ENCODE measurements at places on chromosomes 1 and 21.

DNA sequence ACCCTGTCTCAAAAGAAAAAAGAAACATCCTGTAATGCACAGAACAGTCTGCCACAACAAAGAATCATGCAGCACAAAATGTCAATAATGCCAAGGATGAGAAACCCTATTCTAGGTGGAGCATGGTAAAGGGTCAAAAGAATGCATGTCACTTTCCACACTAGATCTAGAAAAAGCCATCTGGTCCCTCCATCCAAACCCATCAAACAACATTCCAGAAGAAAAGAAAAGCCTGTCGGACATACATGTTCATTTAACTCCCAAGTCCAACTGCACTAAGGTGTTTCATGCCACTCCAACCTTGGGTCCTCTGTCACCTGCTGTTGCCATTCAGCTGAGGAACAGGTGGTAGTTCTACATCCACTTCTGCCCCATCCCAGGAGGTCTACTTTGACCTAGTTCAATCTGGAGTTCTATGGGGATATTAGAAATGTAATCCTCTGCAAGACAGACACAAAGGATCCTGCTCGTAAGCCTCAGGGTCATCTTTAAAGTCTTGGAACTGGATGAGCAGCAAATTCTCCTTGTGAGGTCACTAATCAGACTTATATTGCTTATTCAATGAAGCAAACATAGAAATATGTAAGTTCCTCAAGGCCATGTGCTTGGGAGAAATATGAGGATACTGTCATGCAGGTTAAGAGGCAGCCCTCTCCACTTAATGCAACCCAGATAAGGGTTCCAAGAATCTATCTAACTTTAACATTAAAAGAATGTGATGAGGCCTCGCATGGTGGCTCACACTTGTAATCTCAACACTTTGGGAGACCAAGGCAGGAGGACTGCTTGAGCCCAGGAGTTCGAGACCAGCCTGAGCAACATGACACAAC lies 3.7 kb downstream of the DEDD start:
- H3K27me3 ChIP-seq: peaks cover 7% of the 10 kb centered on the region
- DNase-seq: no peak
- peaks cover 44% of the 10 kb centered on the region for H3K36me3 ChIP-seq
- peaks cover 57% of the 10 kb centered on the region for H3K4me1 ChIP-seq
- peak overlapping the region; percentile 96 for H3K4me3 ChIP-seq

GRCh38 chr1:246068217-246068512 lies 438.9 kb downstream of the SMYD3 start:
- peaks cover 3% of the 10 kb centered on the region for H3K36me3 ChIP-seq
- peaks cover 8% of the 10 kb centered on the region for H3K27me3 ChIP-seq
- H3K4me1 ChIP-seq: peaks cover 49% of the 10 kb centered on the region
- no peak for DNase-seq
- H3K4me3 ChIP-seq: no peak overlapping the region
- no peak overlapping the region for H3K27ac ChIP-seq

- peaks cover 13% of the 10 kb centered on the region for H3K36me3 ChIP-seq
- DNase-seq: peak; percentile 62
- peaks cover 2% of the 10 kb centered on the region for H3K27me3 ChIP-seq
- peaks cover 2% of the 10 kb centered on the region for H3K4me1 ChIP-seq
Measured at GRCh38 chr1:109499661-109500536, 6.0 kb downstream of the CYB561D1 start.

DNA sequence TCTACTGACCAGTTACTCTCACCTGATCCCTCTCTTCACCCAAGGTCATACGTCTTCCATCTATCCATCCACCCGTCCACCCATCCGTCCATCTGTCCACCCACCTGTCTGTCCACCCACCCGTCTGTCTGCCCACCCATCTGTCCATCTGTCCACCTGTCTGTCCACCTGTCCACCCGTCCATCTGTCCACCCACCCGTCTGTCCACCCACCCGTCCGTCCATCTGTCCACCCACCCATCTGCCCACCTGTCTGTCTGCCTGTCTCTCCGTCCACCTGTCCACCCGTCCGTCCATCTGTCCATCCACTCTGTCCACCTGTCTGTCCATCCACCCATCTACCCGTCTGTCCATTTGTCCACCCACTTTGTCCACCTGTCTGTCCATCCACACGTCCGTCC lies 11.8 kb upstream of the KIF26B start:
- no peaks in the 10 kb centered on the region for H3K36me3 ChIP-seq
- DNase-seq: no peak
- no peak overlapping the region for H3K27ac ChIP-seq
- no peaks in the 10 kb centered on the region for H3K4me1 ChIP-seq
- H3K27me3 ChIP-seq: peaks cover 2% of the 10 kb centered on the region

DNA sequence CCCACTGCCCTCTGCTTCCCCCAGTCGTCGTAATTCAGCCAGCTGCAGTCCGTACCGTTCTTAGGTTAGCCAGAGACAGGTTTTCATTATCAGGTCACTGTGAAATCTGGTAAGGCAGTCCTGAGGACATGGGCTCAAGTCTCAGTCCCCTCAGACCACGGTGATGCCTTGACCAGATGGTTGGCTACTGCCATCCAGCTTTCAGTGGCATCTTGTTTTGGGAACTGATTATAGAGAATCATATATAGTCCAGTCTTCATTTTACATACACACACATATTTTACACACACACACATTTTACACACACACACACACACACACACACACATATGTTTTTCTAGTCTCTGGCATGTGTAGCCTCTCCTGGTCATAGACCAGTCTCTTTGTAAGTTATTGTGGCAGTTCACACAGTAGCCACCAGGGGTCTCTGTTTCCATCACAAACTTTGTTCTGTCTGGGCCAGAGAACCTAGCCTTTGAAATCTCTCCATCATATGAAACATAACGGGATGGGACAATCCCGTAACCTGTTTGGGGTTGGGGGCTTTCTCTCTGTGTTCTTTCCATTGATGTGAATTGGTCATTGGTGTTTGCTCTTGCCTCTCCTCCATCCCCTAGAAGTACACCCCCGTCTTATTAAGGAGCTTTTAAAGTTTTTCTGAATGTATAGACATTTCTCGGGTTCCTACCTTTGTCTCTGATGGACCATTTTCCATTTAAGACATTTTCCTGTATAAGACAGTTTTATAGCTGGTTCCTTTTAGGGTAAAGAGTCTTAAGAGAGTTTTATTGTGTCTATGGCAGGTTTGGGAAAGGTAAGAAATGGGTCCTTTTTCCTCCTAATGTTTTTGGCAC lies 8.4 kb upstream of the IKBKE start:
- peaks cover 38% of the 10 kb centered on the region for H3K4me1 ChIP-seq
- peak overlapping the region; percentile 70 for H3K4me3 ChIP-seq
- peaks cover 66% of the 10 kb centered on the region for H3K36me3 ChIP-seq
- peaks cover 3% of the 10 kb centered on the region for H3K27me3 ChIP-seq

- H3K36me3 ChIP-seq: no peaks in the 10 kb centered on the region
- no peak for DNase-seq
- peaks cover 2% of the 10 kb centered on the region for H3K27me3 ChIP-seq
Measured at GRCh38 chr1:192952646-192953045, 106.5 kb downstream of the UCHL5 start.

DNA sequence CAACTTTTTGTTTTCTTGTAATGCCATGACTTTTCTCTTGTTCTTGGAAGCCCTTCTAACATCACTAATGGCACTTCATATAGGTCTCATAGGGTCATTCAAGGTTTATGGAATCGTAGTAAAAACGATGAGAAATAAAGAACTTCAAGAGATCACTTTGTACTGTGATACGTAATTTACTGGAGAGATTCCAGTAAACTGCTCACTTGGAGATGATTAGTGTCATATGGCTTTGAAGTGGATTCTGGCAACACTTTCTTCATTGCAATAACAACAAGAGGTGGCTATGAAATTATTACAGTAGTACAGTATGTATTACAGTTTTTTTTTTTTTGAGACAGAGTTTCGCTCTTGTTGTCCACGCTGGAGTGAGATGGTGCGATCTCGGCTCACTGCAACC lies 103.4 kb downstream of the RUSC1 start:
- H3K36me3 ChIP-seq: peaks cover 4% of the 10 kb centered on the region
- no peak for DNase-seq
- H3K27ac ChIP-seq: no peak overlapping the region
- H3K27me3 ChIP-seq: no peaks in the 10 kb centered on the region
- H3K4me1 ChIP-seq: no peaks in the 10 kb centered on the region

GRCh38 chr21:22758478-22758877 lies 1760.3 kb downstream of the NCAM2 start:
- H3K4me1 ChIP-seq: no peaks in the 10 kb centered on the region
- no peak overlapping the region for H3K27ac ChIP-seq
- DNase-seq: no peak

DNA sequence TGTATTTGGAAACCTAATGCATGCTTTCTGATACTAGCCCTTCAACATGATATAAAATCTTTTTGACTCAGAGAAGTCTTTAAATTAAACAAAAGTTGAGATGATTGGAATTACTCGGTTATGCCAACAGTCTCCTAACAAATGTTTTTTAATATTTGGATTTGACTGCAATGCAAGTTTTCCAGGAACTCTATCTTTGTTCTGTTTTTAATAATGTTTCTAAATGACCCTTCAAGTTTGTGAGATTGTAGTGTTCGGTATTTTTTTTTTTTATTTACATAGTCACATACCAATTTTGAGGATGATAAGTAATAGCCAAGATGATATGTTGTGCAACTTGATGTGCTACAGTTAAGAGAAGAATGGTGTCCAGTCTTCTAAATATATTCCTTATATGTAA lies 258.0 kb downstream of the FMN2 start:
- no peak overlapping the region for H3K27ac ChIP-seq
- H3K4me3 ChIP-seq: no peak overlapping the region
- H3K27me3 ChIP-seq: no peaks in the 10 kb centered on the region
- H3K4me1 ChIP-seq: peaks cover 9% of the 10 kb centered on the region

DNA sequence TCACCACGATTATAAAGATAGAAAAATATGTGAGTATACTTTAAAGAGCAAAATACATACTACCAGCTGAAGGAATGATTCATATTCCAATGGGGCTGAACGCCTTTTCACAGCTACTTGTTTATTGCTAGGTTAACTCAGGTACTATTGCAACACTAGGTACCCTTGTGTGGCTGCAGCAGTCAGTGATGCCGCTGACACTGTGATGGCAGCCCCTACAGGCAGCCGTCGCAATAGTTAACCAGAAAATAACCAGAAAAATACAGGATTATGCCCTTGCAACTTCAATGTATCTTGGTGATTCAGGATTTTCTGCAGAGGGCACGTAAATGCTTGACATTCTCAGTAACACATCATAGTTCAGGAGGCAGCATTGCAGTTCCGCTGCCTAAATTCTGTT lies 1.6 kb upstream of the MARK1 start:
- peak overlapping the region; percentile 100 for H3K4me3 ChIP-seq
- peaks cover 14% of the 10 kb centered on the region for H3K27me3 ChIP-seq
- no peak for DNase-seq
- H3K27ac ChIP-seq: peak overlapping the region; percentile 42
- H3K4me1 ChIP-seq: peaks cover 22% of the 10 kb centered on the region
- H3K36me3 ChIP-seq: peaks cover 6% of the 10 kb centered on the region

DNA sequence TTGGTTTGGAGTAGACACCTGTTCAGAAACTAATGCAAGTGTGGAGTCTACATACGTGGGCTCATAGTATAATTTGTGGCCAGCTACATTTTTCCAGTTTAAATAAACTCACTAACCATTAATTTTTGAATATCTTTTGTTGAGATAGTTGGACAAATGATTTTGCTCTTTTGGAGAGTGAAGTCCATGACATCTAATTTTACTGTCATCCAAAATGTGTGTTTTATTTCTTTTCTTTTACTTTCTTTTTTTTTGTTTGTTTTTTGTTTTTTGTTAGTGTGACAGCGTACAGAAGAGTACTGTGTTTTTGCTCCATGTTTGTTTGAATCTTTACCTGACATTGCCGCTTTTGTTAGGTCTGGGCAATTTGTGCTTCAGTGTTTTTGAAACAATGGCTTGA lies 5.0 kb downstream of the RBM15 start:
- no peak for DNase-seq
- H3K27ac ChIP-seq: no peak overlapping the region
- no peaks in the 10 kb centered on the region for H3K27me3 ChIP-seq
- no peak overlapping the region for H3K4me3 ChIP-seq
- H3K36me3 ChIP-seq: no peaks in the 10 kb centered on the region

DNA sequence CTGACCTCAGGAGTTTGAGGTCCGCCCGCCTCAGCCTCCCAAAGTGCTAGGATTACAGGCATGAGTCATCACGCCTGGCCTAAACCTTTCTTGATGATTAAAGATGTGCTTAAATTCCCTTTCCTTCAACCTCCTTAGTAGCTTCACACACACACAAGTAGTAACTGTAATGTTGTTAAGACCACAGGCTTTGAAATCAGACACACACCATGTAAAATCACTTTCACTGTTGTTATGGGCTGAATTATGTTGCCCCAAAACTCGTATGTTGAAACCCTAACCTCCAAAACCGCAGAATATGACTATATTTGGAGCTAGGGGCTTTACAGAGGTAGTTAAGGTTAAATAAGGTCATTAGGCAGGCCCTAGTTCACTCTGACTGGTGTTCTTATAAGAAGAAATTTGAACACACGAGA lies 180.2 kb downstream of the NR5A2 start:
- no peaks in the 10 kb centered on the region for H3K36me3 ChIP-seq
- no peak overlapping the region for H3K27ac ChIP-seq
- H3K4me1 ChIP-seq: no peaks in the 10 kb centered on the region
- no peak for DNase-seq
- no peaks in the 10 kb centered on the region for H3K27me3 ChIP-seq

GRCh38 chr1:7810395-7810794 lies 26.3 kb downstream of the PER3 start:
- no peaks in the 10 kb centered on the region for H3K27me3 ChIP-seq
